ENCODE measurements at places on chromosomes 3 and 15.

GRCh38 chr15:64845831-64846595, 4.3 kb downstream of the PLEKHO2 start:
- DNase-seq: no peak

GRCh38 chr3:78670094-78670493, 1097.7 kb downstream of the ROBO1 start:
- no peak for DNase-seq

DNA sequence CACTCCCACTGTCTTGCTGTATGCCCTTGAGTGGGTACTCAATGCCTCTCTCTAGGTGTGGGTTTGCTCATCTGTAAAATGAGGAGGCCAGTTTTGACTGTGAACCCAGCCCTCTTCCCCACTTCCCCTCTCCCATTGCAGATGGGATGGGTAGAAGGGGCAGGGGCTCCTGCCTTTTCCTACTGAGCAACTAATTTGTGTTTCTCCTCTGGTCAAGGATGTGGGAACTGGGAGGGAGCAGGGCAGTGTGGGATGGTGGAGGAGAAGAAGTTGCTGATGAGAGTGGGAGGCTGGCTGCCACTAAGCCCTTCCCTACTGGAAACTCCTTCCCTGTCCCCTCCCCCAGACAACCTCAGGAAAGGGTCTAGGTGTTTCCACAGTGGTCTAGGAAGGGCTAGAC, 20.1 kb upstream of the ANKDD1A start:
- no peak for DNase-seq

GRCh38 chr3:138850151-138850550, 15.4 kb upstream of the PIK3CB start:
- DNase-seq: no peak

DNA sequence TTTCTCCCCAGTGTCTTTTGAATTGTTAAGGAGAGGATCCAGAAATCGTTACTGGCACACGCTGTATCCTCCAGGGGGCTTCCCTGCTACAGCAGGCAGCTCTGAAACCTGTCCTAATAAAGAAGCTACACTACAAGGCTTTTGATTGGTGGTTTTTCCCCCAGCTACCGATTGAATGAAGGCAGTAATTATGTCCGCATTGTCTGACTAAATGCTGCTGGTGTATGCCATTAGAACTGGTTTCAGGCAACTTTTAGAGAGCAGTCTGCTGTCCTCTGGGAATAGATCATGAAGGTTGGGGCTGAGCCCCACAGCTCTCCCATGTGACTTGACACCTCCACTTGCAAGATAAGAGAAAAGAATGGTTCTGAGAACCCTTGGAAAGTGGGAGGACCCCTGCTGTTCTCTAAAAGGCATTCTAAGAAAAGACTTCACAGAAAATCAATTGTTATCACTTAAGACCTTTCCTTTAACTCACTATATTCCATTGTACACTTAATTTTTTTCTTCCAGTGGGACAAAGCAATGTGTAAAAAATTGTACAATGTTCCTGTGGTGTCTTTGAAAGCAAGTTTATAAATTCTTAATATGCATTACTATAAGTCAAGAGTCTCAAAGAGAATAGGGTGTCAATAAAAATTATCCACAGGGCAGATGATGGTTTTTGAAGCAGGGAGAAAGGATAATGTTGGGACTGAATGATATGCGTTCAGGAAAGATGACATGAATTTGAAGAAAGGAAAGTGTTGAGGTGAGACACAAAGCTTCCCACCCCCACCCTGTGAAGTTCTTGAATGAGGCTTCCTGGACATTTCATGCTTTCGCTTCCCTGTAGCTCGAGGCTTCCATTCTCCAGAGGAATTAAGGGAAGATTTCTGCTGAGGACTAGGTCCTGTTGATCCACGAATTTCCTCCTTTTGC, 53.0 kb upstream of the DAZL start:
- DNase-seq: no peak

GRCh38 chr3:176824811-176825210, 372.5 kb downstream of the TBL1XR1 start:
- DNase-seq: no peak

DNA sequence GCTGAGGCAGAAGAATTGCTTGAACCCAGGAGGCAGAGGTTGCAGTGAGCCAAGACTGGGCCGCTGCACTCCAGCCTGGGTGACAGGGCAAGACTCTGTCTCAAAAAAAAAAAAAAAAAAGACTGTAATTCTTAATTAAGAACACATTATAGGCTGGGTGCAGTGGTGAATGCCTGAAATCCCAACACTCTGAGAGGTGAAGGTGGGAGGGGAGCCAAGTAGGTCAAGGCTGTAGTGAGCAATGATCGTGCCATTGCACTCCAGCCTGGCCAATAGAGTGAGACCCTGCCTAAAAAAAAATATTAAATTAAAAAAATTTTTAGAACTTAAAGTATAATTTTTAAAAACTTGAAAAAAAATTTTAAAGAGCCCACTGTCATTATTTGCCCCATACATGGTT, 13.4 kb upstream of the ARPIN start:
- no peak for DNase-seq

DNA sequence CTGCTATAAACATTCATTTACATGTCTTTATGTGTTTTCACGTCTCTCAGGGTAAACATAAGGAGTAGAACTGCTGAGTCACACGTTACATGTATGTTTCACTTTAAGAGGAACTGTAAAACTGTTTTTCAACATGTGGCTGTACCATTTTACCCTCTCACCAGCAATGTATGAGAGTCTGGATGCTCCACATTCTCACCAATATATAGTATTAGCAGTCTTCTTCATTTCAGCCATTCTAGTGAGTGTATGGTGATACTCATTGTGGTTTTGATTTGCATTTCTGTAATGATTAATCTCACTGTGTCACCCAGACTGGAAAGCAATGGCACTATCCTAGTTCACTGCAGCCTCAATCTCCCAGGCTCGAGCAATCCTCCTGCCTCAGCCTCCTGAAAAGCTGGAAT, 37.1 kb downstream of the PHC3 start:
- no peak for DNase-seq

DNA sequence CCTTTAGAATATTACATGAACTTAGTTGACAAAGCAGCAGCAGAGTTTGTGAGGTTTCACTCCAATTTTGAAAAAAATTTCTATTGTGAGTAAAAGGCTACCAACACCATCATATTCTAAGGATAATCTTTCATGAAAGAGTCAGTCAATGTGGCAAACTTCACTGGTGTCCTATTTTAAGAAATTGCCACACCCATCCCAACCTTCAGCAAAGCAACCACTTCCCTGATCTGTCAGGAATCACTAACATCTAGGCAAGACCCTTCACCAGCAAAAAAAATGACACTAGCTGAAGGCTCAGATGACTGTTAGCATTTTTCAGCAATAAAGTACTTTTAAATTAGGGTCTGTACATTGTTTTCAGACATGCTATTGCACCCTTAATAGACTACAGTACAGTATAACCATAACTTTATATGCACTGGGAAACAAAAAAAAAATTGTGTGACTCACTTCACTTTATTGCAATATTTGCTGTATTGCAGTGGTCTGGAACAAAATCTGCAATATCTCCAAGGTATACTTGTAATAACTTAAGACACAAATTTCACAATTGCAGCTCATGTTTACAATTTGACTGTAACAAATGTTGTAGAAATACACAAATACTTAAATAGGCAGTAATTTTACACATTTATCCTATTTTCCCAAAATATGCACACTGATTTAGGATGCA, 38.9 kb upstream of the ALCAM start:
- no peak for DNase-seq

Measured in omental fat pad (tissue), 4 donors.